ENCODE measurements at places on chromosomes 16 and 17.

GRCh38 chr17:57970710-57971109, 15.5 kb upstream of the CUEDC1 start:
- no peak for DNase-seq

DNA sequence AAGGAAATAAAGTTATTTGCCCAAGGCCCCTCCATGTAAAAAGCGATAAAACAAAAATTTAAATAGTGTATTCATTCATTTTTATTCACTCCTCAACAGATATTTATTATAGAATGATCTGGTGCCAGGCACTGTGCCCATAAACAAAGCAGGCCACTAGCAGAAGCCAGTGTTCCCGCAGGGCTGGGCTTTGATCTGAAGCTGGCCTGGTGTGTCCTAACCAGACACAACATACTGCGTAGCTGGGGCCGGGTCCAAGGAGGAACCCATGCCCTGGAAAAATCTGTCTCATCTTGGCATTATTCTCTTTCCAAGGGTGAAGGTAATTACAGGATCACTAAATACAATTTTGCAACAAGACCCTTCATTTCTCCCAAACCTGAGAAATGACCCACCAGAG, 537.4 kb upstream of the CDH5 start:
- no peak for DNase-seq

DNA sequence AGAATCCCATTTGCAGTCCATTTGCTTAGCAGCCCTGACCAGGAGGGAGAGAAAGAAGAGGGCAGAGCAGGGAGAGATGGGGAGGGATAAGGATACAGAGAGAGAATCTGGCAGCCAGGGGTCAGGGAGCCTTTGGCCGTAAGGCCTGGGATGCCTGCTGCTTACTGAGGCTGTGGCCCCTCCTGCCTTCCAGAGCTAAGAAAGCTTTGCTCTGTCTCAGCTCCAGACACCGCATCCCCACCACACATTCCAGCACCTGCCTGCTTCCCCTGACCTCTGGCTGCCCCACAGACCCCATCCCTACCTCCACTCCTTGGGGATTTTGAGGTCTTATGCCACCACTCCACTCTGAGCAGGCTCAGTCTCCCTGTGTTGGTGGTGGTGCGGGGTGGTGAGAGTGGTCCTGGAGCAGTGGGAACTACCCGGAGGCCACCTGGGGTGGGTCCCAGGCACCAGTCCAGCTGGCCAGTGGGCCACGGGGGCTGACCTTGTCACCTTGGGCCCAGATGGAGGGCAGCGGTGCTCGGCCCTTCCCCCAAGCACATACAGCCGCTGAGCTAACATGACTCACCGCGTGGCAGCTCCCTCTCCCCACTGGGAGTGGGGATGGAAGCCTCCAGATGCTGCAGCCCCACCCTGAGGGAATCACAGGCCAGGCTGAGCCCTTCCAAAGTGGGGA, 58.3 kb downstream of the RAI1 start:
- DNase-seq: no peak

- DNase-seq: no peak
Measured at GRCh38 chr17:32355649-32356377, 5.9 kb downstream of the ZNF207 start.

DNA sequence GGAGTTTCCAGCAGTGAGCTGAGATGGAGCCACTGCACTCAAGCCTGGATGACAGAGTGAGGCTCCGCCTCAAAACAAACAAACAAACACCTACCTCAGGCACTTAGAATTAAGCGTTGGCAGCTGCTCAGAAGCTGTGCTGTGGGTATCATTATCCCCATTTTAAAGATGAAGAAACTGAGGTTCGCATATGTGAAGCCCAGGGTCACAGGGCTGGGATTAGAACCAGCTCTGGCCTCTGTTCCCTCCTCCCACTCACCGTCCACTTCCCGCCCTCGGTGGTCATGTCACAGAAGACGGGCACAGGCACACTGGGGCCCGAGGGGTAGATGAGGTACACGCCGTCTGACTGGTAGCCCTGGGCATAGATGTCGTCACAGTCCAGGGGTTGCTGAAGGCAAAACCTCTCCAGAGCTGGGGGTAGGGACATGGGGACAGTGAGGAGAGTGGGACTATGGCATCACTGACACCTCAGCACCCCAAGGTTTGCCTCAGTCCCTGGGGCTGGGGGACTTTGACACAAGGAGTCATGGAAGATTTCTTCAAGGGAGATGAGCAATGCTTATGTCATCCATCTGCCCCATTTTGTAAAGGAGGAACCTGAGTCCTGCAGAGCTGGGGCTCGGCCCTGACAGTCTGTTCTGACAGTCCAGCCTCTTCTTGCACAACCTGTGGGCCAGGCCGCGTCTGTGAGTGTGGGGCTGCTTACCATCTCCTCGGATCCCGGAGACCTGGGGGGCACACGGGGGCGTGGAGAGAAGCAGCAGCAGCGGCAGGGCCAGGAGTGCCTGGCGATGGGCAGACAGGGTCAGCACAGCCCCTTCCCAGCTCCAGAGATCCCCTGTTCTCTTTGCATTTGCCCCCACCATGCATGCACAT, 700 bp downstream of the MFAP4 start:
- no peak for DNase-seq

- DNase-seq: no peak
Measured at GRCh38 chr16:19857593-19858339, 26.9 kb downstream of the GPRC5B start.

GRCh38 chr17:29089601-29090044, 46.7 kb downstream of the PIPOX start:
- no peak for DNase-seq

All from stimulated activated CD8-positive, alpha-beta memory T cell treated with anti-CD3 and anti-CD28 coated beads, Interleukin-15, amount 100 ng/mL, for 4 hours (primary cell).